Omental fat pad (tissue), 4 donors: ENCODE measurements at places on chromosomes 7 and 10.

DNA sequence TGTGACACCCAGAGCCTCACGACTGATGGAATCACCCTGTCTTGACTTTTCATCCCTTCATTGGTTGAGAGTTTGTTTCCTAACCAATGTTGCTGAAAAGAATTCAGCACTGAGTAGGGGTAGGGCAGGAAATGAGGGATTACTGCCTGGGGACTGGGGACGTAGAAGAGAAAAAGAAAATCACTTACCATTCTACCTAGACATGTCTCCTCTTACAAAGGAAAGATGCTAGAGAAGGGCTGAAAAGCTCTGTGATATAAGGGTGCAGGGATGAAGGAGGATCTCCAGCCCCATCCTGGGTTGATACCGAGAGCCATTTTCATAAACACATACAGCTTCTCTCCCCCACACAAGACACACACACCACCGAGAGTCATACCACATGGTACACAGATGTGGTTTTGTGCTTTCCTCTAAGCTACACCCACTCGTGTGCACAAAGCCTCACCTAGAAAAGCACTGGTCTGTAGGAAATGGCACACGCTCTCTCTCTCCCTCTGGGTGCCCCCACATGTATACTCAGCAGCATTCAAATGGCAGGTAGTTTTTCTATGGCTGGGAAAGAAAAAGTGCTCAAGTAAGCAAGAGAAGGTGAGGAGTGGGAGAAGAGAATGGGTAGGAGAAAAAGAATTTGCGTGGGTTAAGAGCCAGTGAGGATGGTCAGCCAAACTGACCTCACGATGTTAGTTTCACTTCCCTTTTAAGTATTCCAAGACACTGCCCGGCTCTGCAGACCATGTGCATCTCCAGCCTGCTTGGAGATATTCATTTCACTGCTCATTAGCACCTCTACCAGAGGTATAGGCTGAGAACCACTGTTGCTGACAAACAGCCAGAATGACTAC, 85.8 kb downstream of the CALD1 start:
- DNase-seq = no peak

DNA sequence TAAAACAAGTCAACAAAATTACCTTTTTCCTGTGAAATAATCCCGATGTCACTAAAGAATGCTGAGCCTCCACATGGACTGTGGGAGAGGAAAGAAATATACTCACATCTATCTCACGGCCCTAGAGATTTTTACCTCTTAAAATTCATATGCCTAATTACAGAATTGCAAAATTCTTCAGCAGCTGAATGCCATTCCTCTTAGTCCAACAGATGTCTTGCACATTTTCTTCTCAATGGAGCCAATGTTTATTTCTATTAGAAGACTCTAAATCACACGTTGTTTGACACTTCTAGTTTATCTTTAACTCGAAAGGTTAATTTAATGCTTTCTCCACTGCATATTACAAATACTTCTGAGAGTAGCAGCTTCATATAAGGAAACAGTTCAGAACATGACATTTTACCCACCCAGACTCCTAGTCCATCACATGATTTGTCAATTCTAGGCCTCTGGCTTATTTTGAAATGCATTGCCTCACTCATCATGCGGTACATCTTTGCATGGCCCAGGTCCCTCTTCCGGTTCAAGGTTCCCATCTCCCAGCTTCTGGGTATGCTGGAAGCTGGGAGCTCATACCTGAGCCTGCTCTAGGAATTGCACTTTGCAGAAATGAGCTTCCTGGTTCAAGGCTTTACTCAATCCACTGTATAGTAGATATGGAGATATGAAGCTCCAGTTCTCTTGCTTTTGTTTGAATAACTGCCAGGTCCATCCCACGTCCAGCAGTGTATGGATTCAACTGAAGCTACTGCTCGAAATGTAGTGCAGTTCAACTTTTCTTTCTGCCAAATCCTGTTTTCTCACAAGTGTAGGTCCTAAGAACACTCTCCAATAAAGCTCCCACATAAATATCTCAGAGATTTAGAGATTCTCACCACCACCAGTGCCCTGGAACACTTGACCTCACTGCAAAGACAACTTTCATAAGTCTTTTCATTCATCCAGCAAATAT, 306.2 kb downstream of the GPR37 start:
- no peak for DNase-seq

DNA sequence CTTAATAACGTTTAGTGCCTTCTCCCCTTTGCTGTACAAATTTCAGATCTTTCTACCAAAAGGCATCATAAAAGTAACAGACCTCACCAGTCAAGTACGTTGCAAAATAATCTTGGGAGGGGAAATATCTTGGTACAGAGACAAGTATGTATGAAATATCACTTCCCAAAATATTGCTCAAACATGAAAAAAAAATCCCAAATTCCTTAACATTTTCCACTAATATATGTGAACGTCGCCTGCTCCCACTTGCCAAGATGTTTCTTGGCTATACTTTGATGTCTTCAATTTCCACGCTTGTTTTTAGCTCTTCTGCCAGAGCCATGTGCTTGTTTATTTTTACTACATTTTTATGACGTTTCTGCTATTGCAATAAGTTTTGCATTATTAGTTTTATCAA, 223.5 kb downstream of the PLXNA4 start:
- no peak for DNase-seq

- no peak for DNase-seq
Measured at GRCh38 chr7:95996174-95996573, 223.8 kb downstream of the DYNC1I1 start.

- DNase-seq = no peak
Measured at GRCh38 chr10:126730856-126731609, 60.5 kb upstream of the C10orf90 start.

DNA sequence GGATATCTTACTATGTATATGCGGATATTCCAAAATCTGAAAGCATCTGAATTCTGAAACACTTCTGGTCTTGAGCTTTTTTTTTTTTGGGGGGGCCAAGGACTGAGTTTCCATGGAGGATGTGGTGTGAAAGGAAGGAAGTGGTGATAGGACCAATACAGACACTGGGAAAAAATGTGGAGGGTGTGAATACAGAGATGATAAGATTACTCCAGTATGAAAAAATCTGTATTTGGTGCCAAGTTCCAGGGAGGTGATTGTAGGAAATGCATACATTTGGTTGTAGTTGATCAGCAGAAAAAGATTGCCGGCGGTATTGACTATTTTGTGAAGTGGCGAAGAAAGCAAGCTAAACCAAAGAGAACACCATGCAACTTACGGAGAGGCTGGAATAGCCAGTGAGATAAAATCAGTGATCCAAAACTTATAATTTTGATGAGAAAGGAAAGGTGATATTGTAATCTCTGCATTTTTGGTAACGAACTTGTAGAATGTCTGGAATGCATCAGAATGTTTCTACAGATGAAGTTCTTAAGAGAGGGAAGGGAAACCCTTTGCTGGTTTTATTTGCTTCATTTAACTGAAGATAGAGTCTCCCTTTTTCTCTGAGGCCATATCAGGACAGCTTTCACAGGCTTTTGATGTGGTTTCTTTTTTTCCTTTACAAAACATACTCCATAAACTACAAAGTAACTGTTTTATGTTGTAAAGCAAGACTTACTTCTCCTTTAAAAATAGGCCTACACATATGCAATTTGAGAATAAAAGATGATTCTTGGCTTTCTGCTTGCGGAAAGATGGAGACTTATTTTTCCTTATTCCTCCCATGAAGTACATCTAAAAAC, 6.0 kb downstream of the WDR37 start:
- DNase-seq = no peak

DNA sequence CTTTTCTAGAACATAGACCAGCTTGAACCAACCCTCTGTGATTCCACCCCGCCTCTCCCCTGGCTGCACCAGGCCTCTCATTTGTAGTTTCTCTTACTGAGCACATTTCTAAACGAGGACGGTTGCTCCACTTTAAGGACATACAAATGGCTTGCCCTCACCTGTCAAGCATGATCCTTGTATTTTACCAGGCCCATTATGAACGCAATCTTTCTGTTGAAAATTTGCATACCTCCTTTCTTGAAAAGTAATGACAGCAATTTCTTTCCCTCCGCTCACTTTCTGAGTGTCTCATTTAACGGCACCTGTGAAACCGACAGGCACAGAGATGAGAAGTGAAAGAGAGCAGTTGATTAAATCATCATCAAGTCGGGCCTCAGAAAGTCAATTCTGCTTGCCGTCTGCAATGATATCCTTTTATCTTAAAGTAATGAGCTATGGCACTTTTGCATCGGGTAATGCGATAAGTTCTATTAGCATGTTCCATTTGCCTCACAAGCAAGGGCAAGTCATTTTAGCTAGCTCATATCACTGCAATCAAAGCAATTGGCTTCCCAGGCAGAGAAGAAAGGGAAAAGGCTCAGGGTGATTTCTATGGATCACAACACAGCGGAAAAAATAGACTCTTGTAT, 705.6 kb upstream of the GALNT17 start:
- no peak for DNase-seq

DNA sequence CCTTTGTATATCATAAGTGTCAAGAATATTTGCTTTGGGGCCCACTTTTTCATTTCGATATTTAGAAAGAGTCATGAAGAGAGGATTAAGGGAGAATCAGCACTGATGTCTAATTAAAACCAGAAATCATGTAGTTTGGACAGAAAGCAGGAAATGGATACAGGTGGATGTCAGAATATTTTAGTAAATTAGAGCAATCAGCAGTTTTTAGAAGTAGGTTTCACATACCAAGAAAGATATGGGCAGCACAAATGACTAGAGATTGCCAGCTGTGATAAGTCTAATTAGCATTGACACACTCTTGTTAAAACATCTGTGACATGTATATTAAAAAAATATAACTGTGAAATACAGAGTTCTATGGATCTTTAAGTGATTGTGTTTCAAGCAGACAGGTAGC, 180.8 kb upstream of the POM121L12 start:
- DNase-seq = no peak

GRCh38 chr10:89909752-89910151, 208.4 kb downstream of the KIF20B start:
- no peak for DNase-seq

GRCh38 chr10:3197348-3198003, 24.9 kb upstream of the PITRM1 start:
- peak; percentile 51 for DNase-seq

DNA sequence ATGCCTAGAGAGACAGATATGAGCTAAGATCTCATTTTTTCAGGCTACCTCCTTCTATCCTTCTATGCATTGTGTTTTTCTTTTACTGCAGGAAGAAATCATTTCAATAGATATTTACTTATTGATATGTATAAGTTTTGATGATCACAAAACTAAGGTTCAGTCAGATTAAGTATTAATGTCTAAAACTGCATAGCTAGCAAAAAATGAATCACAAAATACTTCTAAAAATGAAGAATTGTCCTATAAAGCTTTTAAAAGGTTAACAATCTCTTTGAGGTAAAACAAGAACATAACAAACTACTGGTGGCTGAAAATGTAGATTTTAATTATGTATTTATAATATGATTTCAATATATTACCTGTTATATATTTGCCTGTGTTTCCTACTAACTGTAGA, 632.9 kb upstream of the LRRTM3 start:
- DNase-seq = no peak

GRCh38 chr7:128454808-128455542, 703 bp upstream of the HILPDA start:
- DNase-seq = no peak

GRCh38 chr10:42428534-42428933, 209.8 kb downstream of the ZNF33B start:
- DNase-seq = no peak

DNA sequence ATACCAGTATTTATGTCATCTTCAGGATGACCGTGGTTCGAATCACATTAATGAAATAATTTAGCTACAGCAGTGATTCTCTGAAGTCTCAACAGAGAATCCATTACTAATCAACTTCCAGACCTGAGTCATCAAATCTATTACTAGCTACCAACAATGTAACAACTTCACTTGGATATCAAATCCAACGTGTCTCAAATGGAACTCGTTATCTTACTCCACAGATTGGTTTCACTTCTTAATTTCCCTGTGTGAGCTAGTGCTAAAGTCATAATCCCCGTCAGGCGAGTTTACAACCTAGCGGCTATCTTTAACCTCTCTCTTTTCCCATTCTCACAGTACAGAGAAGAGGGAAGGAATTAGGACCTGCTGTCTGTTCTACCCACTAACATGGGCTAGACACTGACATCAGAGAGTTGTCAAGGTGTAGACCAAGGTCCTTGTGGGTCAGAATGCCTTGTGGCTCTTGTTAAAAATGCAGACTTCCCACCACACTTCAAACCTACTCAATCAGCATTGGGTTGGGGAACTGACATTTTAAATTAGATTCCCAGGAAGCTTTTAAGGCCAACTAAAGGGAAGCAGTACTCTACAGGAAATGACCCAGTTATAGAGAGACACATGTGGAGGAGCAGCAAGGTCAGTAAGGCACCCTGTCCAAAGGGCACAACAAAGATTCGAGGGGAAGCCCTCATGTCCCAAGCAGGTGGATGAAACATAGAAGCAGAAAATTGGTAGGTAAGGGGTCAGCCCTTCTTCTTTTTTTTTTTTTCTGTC, 57.3 kb upstream of the GSAP start:
- DNase-seq = no peak

- DNase-seq = no peak
Measured at GRCh38 chr7:116601426-116601825, 70.6 kb upstream of the MET start.

GRCh38 chr7:78386520-78386919, 587.9 kb downstream of the PHTF2 start:
- DNase-seq = no peak

GRCh38 chr7:129093867-129094456, 39.1 kb upstream of the TNPO3 start:
- no peak for DNase-seq

GRCh38 chr10:52563360-52563759, 209.2 kb downstream of the MBL2 start:
- DNase-seq = no peak

GRCh38 chr10:30055226-30055662, 4.1 kb downstream of the JCAD start:
- no peak for DNase-seq

DNA sequence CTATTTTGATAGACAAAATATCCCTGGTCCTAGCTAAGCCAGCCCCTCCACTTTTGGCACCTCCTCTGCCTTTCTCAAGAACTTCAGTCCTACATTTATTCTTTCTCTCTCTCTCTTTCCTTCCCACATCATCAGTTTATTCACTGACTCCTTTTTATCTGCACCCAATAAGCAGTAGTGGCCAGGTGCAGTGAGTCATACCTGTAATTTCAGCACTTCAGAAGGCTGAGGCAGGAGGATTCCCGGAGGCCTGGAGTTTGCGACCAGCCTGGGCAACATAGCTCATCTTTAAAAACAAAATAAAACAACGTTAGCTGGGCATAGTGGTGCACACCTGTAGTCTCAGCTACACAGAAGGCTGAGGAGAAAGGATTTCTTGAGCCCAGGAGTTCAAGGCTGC, 19.4 kb upstream of the NRP1 start:
- no peak for DNase-seq

GRCh38 chr10:112338957-112339356, 35.0 kb upstream of the ACSL5 start:
- DNase-seq = no peak
